ENCODE measurements at places on chromosomes 7 and 10. TPM values are rescaled to one million over a fixed set of nuclear protein-coding genes. Genes with fewer than 3 reads are reported as not detected.

Gene SAP25
- not detected for total RNA-seq

DNA sequence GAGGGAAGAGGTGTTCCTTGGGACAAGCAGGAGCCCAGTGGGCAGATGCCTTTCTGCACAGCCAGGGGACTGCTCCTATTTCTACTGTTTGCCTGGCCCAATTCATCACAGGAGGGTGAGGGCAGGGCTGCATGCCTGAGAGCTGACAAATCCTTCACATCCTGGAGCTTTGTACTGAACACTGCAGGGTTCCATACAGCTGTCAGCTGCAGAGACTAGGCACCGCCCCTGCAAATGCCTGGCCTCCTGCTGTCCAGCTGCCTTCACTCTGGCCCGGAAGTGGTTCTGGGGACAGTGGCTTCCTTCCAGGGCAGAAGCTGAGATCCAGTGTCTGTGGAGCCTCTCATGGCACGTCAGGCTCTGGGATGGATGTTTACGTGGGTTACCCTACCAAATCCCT, 470.7 kb downstream of the DNAJB6 start:
- H3K36me3 ChIP-seq: peaks cover 2% of the 10 kb centered on the region
- H3K27me3 ChIP-seq: no peaks in the 10 kb centered on the region
- H3K4me3 ChIP-seq: no peak overlapping the region
- no peak overlapping the region for H3K27ac ChIP-seq

GRCh38 chr10:10872035-10872673, 145.5 kb upstream of the CELF2 start:
- peak overlapping the region; percentile 97 for H3K27ac ChIP-seq
- no peak for DNase-seq
- peak overlapping the region; percentile 23 for H3K4me3 ChIP-seq
- peaks cover 2% of the 10 kb centered on the region for H3K36me3 ChIP-seq

- DNase-seq: no peak
- H3K4me3 ChIP-seq: no peak overlapping the region
- no peaks in the 10 kb centered on the region for H3K27me3 ChIP-seq
- H3K36me3 ChIP-seq: no peaks in the 10 kb centered on the region
Measured at GRCh38 chr10:79488336-79488735, 24.0 kb upstream of the EIF5AL1 start.

DNA sequence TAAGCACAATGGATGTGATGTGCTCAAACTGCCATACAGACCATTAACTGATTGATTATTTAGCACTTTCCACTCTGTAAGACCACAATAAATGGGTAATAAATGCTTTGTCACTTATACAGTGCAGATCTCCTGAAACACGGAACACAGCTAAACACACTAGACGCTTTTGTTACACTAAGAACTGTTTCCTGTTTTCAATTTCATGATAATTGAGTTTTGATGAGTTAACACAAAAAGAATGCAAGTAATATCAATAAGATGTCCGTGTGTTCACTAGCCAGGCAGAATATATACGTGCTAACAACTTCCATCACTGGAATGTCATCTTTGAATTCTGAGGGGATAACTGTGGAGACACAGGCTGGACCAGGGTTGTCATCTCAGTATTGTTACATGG, 178.8 kb downstream of the SKAP2 start:
- peaks cover 1% of the 10 kb centered on the region for H3K36me3 ChIP-seq
- H3K27ac ChIP-seq: no peak overlapping the region
- peaks cover 5% of the 10 kb centered on the region for H3K4me1 ChIP-seq
- H3K4me3 ChIP-seq: no peak overlapping the region

GRCh38 chr7:151313857-151314256, 27.8 kb upstream of the NUB1 start:
- H3K27me3 ChIP-seq: peaks cover 8% of the 10 kb centered on the region
- no peak for DNase-seq
- peaks cover 6% of the 10 kb centered on the region for H3K4me1 ChIP-seq
- H3K36me3 ChIP-seq: peaks cover 4% of the 10 kb centered on the region
- H3K27ac ChIP-seq: no peak overlapping the region
- no peak overlapping the region for H3K4me3 ChIP-seq

GRCh38 chr10:9796564-9796963, 1221.1 kb upstream of the CELF2 start:
- H3K27ac ChIP-seq: no peak overlapping the region
- H3K4me1 ChIP-seq: peaks cover 15% of the 10 kb centered on the region
- no peak for DNase-seq
- H3K4me3 ChIP-seq: no peak overlapping the region

GRCh38 chr10:6581778-6582228, 1.7 kb upstream of the PRKCQ start:
- no peaks in the 10 kb centered on the region for H3K36me3 ChIP-seq
- H3K4me1 ChIP-seq: peaks cover 4% of the 10 kb centered on the region
- peaks cover 28% of the 10 kb centered on the region for H3K27me3 ChIP-seq

DNA sequence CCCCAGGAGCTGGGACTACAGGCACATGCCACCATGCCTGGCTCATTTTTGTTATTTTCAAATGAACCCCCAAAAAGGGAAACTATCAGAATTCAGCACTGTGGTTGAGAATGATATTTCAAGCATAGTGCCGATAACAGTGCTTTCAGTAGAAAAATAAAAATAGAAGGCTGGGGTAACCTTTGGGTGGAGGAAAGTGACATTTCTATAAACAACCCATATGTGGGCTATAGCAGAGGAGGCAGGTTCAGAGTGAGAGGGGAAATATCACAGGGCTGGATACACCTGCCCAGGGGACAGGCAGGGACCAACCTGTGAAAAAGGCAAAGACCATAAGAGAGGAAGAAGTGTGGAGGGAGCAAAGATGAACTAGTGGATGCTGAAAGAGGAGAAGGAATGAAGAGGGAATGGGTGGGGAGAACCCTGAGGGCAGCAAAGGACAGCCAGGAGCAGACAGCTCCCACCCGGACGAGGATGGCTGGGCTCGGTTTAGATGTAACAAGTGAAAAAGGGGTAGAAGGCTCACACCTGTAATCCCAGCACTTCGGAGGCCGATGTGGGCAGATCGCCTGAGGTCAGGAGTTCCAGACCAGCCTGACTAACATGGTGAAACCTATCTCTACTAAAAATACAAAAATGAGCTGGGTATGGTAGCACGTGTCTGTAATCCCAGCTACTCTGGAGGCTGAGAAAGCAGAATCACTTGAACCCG, 56.5 kb downstream of the MAP3K8 start:
- no peak overlapping the region for H3K27ac ChIP-seq
- H3K4me3 ChIP-seq: no peak overlapping the region
- H3K4me1 ChIP-seq: peaks cover 15% of the 10 kb centered on the region
- H3K36me3 ChIP-seq: no peaks in the 10 kb centered on the region
- DNase-seq: no peak

GRCh38 chr7:1050956-1051690, 6.8 kb downstream of the GPR146 start:
- no peaks in the 10 kb centered on the region for H3K36me3 ChIP-seq
- no peak overlapping the region for H3K27ac ChIP-seq
- H3K4me1 ChIP-seq: no peaks in the 10 kb centered on the region
- peak; percentile 84 for DNase-seq
- no peaks in the 10 kb centered on the region for H3K27me3 ChIP-seq

DNA sequence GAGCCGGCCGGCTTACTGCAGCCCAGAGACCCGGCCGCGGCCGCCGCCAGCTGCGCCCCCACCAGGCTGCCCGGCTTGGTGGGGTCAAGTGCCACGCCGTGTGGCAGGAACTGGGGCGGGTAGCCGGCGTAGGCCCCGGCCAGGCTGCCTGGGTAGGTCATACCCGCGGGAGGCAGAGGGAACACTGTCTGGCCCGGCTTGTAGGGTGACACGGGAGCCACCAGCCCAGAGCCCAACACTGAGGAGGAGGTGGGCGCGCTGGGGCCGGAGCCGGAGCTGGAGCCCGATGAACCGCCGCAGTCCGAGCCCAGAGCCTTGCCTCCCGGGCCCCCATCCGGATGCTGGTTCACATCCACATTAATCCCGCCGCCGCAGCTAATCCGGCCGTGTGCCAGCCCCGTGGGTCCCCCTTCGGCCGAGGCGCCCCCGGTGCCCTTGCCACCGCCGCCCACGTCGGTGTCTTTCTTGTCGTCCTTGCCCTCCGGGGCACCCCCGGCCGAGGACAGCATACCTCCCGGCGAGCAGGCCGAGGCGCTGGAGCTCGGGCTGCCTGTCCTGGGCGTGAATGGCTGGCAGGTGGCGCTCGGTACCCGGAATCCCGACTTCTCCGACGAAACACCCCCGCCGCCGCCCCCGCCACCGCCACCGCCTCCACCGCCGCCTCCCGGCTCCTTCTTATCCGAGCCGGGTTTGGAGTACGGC, 2.0 kb downstream of the ZNF503 start:
- peaks cover 13% of the 10 kb centered on the region for H3K27me3 ChIP-seq
- H3K4me1 ChIP-seq: peaks cover 34% of the 10 kb centered on the region
- H3K36me3 ChIP-seq: peaks cover 14% of the 10 kb centered on the region
- peak; percentile 94 for DNase-seq
- peak overlapping the region; percentile 94 for H3K4me3 ChIP-seq

- H3K36me3 ChIP-seq: no peaks in the 10 kb centered on the region
- H3K27ac ChIP-seq: no peak overlapping the region
- H3K4me3 ChIP-seq: no peak overlapping the region
- no peak for DNase-seq
- H3K4me1 ChIP-seq: peaks cover 8% of the 10 kb centered on the region
Measured at GRCh38 chr7:54992871-54993475, 25.8 kb upstream of the EGFR start.

- no peak overlapping the region for H3K4me3 ChIP-seq
- H3K36me3 ChIP-seq: peaks cover 5% of the 10 kb centered on the region
- H3K4me1 ChIP-seq: peaks cover 51% of the 10 kb centered on the region
- DNase-seq: no peak
Measured at GRCh38 chr10:4254101-4254994, 469.3 kb upstream of the KLF6 start.

All from chondrocyte (in vitro differentiated cells).